ENCODE measurements at places on chromosomes 2 and 18.

DNA sequence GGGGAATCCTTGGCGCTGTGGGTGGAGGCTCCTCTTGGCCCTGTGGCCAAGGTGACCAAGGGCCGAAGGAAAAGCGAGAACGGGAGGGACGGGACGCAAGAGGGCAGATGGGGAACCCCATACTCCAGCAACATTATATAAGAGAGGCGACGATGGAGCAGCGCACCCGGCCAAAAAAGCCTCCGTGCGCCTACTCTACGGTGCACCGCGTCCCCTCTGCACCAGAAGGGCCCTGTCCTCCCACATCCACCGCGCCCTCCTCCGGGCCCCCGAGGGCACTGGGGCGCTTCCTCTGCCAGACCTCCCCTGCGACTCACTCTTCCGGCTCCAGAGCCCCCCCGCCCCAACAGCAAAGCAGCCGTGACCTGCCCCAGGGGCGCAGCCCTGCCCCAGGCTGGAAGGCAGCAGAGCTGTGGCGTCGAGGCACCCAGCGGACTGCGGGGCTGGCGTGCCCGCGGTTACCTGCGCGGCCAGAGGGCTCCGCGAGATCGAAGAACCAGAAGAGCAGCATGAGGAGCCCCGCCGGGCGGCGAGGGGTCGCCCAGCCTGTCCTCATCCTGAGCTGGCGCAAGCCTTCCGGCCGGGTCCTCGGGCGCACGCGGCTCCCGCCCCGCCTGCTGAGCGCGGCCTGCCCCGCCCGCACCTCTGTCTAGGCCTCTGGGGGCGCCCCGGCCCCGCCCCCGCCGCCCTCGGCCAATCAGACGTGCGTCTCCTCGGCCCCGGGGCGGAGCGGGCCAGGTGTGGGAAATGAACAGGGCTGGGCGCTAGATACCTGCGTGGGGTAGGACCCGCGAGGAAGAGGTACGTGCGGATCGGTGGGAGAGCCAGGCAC is 106.3 kb upstream of the CD302 start:
- no peaks in the 10 kb centered on the region for H3K27me3 ChIP-seq
- peaks cover 5% of the 10 kb centered on the region for H3K36me3 ChIP-seq
- peak; percentile 81 for DNase-seq

- H3K4me1 ChIP-seq, result peaks cover 54% of the 10 kb centered on the region
- H3K4me3 ChIP-seq, result no peak overlapping the region
- H3K27ac ChIP-seq, result no peak overlapping the region
- DNase-seq, result no peak
Measured at GRCh38 chr2:43197588-43197896, 28.9 kb downstream of the ZFP36L2 start.

- H3K27ac ChIP-seq, result no peak overlapping the region
- H3K4me1 ChIP-seq, result no peaks in the 10 kb centered on the region
- no peak overlapping the region for H3K4me3 ChIP-seq
- H3K36me3 ChIP-seq, result no peaks in the 10 kb centered on the region
- DNase-seq, result no peak
Measured at GRCh38 chr18:27887711-27888495, 289.0 kb downstream of the CDH2 start.

- H3K4me1 ChIP-seq, result peaks cover 27% of the 10 kb centered on the region
- no peaks in the 10 kb centered on the region for H3K36me3 ChIP-seq
- peak; percentile 93 for DNase-seq
- H3K27me3 ChIP-seq, result no peaks in the 10 kb centered on the region
Measured at GRCh38 chr2:29115797-29116781, 874 bp downstream of the CLIP4 start.

- no peaks in the 10 kb centered on the region for H3K4me1 ChIP-seq
- no peak overlapping the region for H3K27ac ChIP-seq
- no peaks in the 10 kb centered on the region for H3K27me3 ChIP-seq
- no peak overlapping the region for H3K4me3 ChIP-seq
- H3K36me3 ChIP-seq, result no peaks in the 10 kb centered on the region
- no peak for DNase-seq
Measured at GRCh38 chr2:3122525-3122924, 255.1 kb downstream of the EIPR1 start.

- no peak overlapping the region for H3K4me3 ChIP-seq
- no peak for DNase-seq
- H3K27me3 ChIP-seq, result no peaks in the 10 kb centered on the region
Measured at GRCh38 chr2:47490406-47490805, 87.5 kb downstream of the MSH2 start.

- H3K36me3 ChIP-seq, result no peaks in the 10 kb centered on the region
- H3K4me1 ChIP-seq, result peaks cover 25% of the 10 kb centered on the region
- peak; percentile 65 for DNase-seq
- peak overlapping the region; percentile 98 for H3K4me3 ChIP-seq
Measured at GRCh38 chr2:24359129-24360049, 947 bp downstream of the ITSN2 start.

DNA sequence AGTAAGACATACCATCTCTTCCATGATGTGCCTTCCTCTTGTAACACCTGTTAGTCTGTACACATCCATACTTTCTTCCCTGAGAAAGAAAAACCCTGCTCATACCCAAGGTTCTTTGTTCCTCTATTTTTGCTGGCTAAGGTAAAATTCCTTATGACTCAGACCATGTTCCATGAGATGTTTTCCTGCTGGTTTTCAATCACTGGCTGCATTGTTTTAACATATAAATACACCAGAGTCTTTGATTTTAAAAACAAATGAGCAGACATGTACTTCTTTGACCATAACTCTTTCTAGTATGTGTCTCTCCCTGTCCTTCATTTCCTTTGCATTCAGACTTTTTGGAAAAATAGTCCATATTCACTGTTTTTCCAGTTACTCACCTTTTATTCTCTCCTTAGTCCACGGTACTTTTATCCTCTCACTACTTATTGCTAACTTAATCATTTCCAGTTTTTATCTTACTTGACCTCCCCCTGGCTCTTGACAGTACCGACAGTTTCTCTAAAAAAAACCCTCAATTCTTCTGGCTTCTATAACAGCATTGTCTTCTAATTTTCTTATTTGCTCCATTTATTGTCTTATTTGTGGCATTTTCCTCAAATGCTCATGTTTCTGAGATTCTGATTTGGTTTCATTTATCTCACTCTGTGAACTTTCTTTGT is 4.3 kb downstream of the VAPA start:
- peaks cover 81% of the 10 kb centered on the region for H3K4me1 ChIP-seq
- no peaks in the 10 kb centered on the region for H3K36me3 ChIP-seq
- H3K4me3 ChIP-seq, result peak overlapping the region; percentile 33
- no peaks in the 10 kb centered on the region for H3K27me3 ChIP-seq
- no peak for DNase-seq

GRCh38 chr2:28398101-28398834 is 5.6 kb downstream of the FOSL2 start:
- H3K27me3 ChIP-seq, result no peaks in the 10 kb centered on the region
- H3K4me1 ChIP-seq, result peaks cover 36% of the 10 kb centered on the region
- no peak for DNase-seq
- no peak overlapping the region for H3K27ac ChIP-seq
- H3K4me3 ChIP-seq, result no peak overlapping the region

DNA sequence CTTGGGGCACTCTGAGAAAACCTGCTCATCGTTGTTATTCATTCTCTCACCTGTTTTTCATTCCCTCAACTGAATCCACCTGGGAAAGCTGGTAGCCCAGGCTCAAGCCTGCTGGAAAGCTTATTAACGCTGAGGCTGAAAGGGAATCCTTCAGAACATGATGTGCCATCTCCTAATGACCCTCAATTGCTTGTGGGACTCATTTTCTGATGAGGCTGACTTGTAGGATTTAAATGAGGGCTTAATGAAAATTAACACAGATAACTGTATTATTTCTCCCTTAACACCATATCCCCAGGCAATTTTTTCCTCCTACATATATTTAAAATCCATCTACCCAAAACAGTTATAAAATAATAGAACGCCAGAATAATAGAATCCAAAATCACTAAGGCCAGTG is 162.7 kb upstream of the ACAA2 start:
- H3K4me3 ChIP-seq, result no peak overlapping the region
- no peaks in the 10 kb centered on the region for H3K27me3 ChIP-seq
- no peaks in the 10 kb centered on the region for H3K36me3 ChIP-seq
- no peak overlapping the region for H3K27ac ChIP-seq
- no peaks in the 10 kb centered on the region for H3K4me1 ChIP-seq
- no peak for DNase-seq

DNA sequence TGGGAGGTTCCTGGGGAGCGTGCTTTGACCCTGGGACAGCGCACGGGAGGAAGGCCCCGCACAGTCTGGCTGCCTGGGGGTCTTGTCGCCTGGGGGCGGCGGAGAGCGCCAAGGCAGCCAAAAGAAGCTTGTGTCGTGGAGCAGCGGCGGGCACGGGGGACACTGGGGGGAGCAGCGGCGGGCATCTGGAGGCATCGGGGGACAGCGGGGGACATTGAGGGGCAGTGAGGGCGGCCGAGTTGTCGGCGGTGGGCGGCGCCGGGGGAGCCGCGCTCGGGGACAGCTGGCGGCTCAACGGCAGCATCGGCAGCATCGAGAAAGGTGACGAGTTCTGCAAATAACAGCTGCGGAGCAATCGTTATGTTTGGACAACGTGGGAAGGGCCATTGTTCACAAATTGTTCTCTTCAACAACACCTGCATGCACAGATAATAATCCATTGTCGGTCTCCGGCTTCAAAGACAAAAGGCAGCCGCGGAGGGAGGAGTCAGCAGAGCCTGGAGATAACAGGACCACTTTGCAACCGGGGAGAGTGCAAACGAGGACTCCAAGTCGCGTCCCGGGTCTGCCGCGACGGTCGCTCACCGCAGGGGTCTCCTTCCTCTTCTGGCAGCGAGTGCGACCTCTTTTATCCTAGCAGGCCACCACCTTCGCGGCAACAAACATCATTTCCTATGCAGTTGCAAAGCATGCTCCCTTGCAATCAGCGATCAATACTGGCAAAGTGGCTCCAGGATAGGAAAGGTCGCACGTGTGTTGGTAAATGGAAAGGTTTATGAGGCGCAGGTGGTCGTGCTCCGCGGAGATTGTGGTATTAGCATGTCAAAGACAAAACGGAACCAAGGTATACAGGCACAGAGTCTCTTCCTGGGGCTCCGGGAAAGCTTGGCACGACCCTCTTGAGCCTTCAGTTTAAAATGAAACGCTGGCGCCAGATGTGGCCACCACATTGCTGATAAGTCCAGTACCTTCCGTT is 132.3 kb upstream of the DLX2 start:
- peak overlapping the region; percentile 79 for H3K4me3 ChIP-seq
- H3K27ac ChIP-seq, result no peak overlapping the region
- peaks cover 15% of the 10 kb centered on the region for H3K4me1 ChIP-seq
- H3K27me3 ChIP-seq, result peaks cover 40% of the 10 kb centered on the region

DNA sequence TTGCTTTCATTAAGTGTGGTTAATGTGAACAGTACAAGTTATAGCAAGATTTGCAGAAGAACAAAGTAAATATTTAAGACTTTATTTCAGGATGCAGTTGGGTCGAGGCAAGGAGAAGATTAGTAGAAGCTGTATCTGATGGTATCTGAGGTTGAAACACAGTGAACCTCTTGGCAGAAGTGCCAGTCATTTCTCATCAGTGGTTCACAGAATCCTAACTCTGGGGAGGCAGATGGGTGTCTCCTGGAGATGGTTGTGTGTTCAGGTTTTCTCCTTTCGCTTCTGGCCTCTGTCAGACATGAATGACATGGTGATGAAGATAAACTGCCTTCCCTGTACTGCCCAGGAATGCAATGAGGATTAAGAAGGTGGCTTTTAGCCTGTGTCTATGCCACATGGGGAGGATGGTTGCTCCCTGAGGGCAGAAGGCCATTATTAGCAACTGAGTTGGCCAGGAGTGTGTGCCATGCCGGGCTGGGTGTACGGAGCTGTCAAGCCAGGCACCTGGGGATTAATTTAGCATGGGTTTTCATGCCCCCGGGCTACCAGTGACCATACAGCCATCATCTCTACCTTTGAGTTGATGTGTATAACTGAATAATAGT is 28.0 kb downstream of the MGAT5 start:
- no peaks in the 10 kb centered on the region for H3K27me3 ChIP-seq
- H3K27ac ChIP-seq, result no peak overlapping the region
- peak overlapping the region; percentile 2 for H3K4me3 ChIP-seq
- H3K4me1 ChIP-seq, result peaks cover 19% of the 10 kb centered on the region
- no peak for DNase-seq

DNA sequence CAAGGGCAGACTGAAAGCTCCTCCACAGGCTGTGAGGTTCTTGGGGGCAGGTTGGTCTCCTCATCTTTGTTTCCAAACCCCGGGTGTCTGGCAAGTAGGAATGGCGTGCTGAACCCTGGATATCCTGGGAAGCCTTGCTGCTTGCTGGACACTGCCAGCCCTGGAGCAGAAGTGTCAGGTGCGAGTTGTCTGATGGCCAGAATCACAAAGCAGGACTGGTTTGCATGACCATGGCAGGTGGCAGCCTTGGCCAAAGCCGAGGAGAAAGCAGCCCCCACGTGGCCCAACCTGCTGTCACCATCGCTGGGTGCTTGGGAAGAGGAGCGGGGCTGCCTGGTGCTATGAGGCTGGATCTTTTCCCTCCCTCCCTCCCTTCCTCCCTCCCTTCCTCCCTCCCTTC is 309.5 kb upstream of the HS6ST1 start:
- DNase-seq, result no peak
- no peaks in the 10 kb centered on the region for H3K27me3 ChIP-seq
- H3K36me3 ChIP-seq, result no peaks in the 10 kb centered on the region
- no peak overlapping the region for H3K27ac ChIP-seq

DNA sequence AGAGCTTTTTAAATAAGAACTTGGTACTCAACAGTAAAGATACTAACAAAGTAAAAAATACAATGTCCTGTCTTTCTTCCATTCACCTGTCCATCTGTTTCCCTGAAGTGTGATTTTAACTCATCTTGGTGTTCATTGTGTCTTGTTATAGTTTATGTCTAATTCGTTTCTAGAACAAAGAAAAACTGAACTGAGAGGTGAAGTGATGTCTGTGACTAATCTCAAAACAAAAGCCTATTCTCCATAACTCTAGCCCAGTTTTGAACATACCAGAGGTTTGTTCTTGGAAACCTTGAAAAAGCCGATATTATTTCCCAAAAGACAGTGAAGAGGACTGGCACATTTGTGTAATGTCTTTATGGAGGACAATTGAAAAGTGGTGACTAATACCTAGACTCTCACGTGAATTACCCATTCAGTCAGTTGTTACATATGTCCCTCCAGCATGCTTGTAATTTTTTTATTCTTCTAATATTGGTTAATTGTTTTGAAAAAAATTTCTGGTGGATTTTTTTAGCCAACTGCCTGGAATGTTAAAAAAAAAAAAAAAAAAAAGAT is 725.8 kb downstream of the SATB2 start:
- H3K36me3 ChIP-seq, result no peaks in the 10 kb centered on the region
- no peaks in the 10 kb centered on the region for H3K27me3 ChIP-seq
- no peak overlapping the region for H3K4me3 ChIP-seq
- no peak overlapping the region for H3K27ac ChIP-seq

- no peak for DNase-seq
- no peaks in the 10 kb centered on the region for H3K4me1 ChIP-seq
- H3K27ac ChIP-seq, result no peak overlapping the region
- no peaks in the 10 kb centered on the region for H3K36me3 ChIP-seq
Measured at GRCh38 chr2:66456183-66457041, 21.5 kb downstream of the MEIS1 start.

GRCh38 chr2:49045083-49045482 is 109.2 kb downstream of the FSHR start:
- no peak overlapping the region for H3K4me3 ChIP-seq
- no peaks in the 10 kb centered on the region for H3K27me3 ChIP-seq
- DNase-seq, result no peak
- no peak overlapping the region for H3K27ac ChIP-seq
- no peaks in the 10 kb centered on the region for H3K36me3 ChIP-seq
- H3K4me1 ChIP-seq, result no peaks in the 10 kb centered on the region

DNA sequence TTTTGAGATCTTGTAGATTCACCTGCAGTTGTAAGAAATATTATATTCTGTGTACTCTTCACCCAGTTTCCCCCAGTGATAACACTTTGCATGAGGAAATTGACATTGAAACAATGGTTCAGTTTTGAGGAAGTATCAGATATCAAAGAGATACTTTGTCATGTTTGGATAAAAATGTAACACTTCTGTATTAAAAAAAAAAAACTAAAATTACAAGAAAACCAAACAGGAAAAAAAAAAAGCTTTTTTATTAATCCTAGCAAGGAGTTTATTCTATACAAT is 204.0 kb downstream of the ARL4C start:
- H3K27ac ChIP-seq, result peak overlapping the region; percentile 99
- H3K36me3 ChIP-seq, result no peaks in the 10 kb centered on the region
- no peaks in the 10 kb centered on the region for H3K27me3 ChIP-seq

Measured in CD4-positive, CD25-positive, alpha-beta regulatory T cell (primary cell).